ENCODE measurements at places on chromosomes 2 and 18.
A peak's percentile ranks its signal among the peaks of the same experiment; 100 is the strongest.

- DNase-seq: no peak
Measured at GRCh38 chr2:17981936-17982335, 103.5 kb downstream of the KCNS3 start.

GRCh38 chr2:197081294-197081693, 154.8 kb upstream of the PGAP1 start:
- no peak for DNase-seq

DNA sequence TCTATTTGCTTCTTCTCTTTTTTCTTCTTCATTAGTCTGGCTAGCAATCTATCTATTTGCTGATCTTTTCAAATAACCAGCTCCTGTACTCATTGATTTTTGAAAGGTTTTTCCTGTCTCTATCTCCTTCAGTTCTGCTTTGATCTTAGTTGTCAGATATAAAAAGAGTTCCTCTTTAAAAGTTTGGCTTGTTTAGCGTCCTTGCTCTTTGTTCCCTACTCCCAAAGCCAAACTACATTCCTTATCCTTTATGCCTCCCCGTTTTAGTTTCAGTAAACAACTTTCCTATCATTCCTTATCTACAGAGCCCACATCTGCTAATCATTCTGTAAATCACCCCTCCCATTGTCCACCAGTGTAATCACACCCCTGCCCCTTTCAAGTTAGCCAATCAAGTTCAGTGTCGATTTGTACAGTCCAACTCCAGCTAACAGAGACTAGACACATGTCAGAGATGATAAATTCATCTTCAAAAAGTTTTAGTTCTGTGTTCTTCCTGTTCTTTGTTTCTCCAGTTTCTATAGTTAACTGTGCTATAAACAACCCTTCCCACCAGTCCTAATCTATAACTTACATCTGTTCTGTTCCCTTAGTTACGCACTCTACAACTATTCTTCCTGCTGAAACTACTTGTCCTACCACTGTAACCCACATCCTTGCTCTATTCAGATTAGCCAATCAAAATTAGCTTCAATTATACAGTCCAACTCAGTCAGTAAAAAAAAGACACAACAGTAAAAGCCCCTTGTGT, 44.4 kb downstream of the TFPI start:
- no peak for DNase-seq

DNA sequence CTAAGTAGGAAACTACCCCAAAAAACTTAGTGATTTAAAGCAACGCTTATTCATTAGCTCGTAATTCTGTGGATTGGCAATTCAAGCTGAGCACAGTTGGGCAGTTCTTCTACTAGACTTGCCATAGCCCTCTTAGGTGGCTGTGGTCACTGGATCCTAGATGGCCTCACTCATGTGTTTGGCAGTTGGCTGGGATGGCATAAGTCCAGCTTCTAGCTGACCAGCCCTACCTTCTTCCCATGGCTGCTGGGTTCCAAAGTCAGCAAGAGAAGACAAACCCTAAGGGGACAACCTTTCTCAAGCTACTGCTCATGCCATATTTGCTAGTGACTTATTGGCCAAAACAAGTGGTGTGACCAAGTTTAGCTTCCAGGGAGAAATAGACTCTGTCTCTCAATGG, 95.3 kb downstream of the COPS8 start:
- no peak for DNase-seq

GRCh38 chr2:239822146-239822831, 202.9 kb downstream of the NDUFA10 start:
- DNase-seq: no peak

DNA sequence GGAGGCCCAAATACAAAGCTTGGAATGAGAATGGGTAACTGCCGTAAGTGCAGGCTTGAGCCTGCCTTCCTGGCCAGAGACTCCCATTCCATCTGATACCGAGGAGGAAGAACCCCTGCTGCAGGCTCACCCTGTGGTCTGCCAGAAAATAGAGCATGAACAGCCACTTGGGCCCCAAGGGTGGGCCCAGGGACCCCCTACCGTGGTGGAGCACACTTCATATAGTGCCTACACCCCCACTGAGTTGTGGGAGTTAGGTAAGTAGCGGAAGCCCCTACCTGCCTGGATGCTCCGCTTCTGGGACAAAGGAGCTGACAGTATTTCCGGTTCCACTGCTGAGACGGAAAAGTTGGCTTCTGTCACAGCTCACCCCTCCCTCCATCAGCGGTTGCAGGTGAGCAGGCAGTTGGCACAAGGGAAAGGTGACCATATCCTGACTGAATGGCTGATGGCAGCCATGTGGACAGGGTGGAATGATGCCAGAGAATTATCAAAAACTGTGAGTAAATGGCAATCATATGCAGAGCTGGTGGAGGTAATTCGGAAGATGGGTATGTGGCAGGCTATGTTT, 11.5 kb upstream of the C2orf42 start:
- no peak for DNase-seq

GRCh38 chr2:11446733-11447248, 19.2 kb downstream of the E2F6 start:
- peak; percentile 13 for DNase-seq

- no peak for DNase-seq
Measured at GRCh38 chr2:7884338-7884737, 797.5 kb upstream of the ID2 start.

- no peak for DNase-seq
Measured at GRCh38 chr2:27655155-27655951, 8.1 kb downstream of the SUPT7L start.

DNA sequence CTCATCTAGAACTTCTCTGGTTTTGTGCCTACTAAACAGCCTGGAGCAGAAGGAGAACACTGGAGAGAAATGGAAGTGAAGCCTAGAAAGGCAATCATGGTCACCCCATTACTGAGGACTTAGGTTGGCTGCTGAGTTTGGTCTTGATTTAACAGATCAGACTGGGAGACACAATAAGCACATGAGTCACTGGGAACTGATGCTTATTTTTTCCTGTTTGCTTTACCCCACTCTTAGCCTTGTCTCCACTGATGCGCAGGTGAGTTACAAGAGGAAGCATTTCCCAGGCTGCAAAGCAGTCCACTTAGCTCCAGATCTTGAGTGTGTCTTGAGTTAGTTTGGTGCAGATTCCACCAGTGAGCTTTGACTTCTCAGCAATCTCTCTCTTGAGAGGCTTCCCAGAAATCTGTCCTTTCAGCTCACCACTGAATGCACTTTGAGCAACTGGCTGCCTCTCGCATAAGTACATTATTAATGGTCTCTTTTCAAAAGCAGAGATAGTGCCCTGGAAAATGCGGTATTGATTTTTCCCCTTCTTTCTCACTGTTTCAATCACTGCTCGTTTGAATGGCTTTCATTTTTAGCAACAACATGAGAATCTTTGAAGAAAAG, 390.2 kb upstream of the SETBP1 start:
- DNase-seq: no peak

DNA sequence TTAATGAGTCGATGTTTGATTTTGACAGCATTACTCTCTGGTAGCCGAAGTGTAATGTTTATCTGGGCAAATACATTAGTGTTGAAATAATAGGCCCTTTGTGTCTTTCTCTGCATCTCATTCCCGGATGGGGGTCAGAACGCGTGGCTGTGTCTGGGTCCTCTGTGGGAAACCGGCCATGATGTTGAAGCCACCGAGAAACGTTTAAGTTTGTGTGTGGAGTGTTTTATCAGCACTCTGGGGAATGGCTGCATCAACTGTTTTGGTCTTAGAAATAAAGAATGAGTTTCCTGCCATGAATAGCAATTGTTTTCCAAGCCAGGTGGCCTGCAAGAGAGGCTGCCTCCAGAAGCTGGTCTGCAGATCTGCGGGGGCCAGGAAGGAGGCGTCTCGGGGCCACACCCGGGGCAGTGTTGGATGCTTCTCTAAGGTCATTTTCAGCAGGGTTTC, 69.7 kb downstream of the RNF144A start:
- no peak for DNase-seq

- no peak for DNase-seq
Measured at GRCh38 chr2:14903709-14904374, 271.3 kb downstream of the LRATD1 start.

DNA sequence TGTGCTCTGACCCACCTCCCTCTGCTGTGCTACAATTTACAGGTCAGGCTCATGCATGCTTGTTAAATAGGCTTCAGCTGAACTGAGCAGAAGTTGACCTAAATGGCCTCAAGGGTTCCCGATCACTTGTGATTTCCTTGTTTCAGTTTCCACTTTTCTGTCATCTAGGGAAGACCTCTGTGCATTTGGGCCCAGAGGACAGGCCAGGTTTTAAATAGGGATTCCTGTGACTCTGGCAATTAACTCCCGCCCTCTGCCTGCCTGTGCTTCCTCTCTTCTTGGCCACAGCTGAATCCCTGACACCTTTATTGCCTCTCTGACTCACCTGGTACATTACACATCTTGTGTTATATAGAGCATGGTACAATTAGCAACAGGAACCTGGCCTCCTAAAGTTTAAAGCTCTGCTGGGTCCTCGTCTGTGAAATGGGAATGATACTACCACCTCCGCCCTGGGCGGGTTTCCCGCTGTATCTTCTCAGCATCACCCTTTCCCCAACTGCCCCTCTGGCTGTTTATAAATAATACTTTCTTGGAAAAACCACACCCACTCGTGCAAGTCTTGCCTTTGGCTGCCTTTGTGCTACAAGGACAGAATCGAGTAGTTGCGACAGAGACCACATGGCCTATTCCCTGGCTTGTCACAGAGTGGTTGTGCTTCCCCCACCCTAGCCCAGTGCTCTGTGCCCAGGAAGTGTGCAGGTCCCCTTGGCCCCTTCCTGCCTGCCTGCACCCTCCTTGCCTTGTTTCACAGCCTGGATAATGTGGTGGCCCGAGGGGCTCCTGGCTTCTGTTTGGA, 7.9 kb downstream of the CABLES1 start:
- DNase-seq: no peak

Measured in activated T-helper 1 cell treated with Interleukin-2 at 50 U/mL for 16 hours (primary cell).